Brain pericyte (primary cell): ENCODE measurements at places on chromosomes 16 and 17.

DNA sequence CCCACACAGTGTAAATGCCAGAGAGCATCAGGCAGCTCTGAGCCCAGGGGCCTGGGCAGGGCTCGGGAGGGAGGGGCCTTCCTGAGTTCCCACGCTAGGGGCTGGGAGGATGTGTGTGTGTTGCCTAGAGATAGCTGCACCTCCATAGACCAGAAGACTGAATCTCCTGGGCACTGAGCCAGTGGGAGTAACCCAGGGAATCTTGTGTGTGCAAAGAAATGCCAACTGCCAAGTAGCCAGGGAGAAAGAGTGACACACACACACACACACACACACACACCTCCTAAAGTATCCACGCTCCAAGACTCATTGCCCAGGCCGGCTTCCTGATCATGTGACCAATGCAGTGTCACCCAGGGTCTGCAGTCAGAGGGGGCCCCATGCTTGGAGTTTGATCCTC lies 166.2 kb upstream of the RPL38 start:
- DNase-seq = no peak

- no peak for DNase-seq
These were observed 13.1 kb downstream of the SLC38A8 start for GRCh38 chr16:84029297-84030047.

DNA sequence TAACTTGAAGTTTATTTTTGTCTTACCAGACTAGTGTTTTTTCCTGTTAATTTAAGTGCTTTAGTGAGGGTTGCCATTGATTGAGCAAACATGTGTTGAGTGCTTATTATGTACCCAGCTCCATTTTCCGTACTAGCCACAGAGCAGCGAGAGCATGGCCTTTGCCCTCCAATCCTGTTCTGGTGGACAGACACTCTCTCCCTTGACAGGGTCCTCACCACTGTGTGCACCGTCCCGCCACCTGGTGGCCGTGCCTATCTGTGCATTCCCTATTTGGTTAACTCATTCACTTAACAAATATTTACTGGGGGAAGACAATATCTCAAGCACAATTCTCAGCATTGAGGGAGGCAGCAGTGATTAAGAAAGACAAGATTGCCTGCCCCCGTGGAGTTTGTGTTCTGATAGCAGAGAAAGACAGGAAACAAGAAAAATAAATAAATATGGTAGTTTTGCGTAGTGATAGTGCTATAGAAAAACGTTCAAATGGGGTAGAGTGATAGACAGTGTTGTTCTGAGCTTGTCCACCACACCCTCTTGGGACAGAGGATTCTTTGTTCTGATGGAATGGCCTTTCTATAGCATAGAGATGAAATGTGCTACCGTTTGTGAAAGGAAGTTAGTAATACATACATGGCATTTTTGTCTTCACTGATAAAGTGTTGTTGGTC lies 13.0 kb downstream of the CDH13 start:
- no peak for DNase-seq

- no peak for DNase-seq
These were observed 7.2 kb upstream of the XAF1 start for GRCh38 chr17:6748617-6749016.

- DNase-seq = no peak
These were observed 11.6 kb downstream of the GLIS2 start for GRCh38 chr16:4327386-4328045.

- no peak for DNase-seq
These were observed 279.6 kb downstream of the MAF start for GRCh38 chr16:79320956-79321355.

DNA sequence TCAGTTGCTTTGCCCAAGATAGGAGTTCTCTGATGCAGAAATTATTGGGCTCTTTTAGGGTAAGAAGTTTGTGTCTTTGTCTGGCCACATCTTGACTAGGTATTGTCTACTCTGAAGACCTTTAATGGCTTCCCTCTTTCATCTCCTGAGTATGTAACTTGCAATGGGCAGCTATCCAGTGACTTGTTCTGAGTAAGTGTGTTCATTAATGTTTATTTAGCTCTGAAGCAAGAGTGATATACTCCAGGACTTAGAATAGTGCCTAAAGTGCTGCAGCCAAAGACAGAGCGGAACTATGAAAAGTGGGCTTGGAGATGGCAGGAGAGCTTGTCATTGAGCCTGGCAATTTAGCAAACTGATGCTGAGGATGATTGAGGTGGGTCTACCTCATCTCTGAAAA lies 8.8 kb upstream of the TANGO6 start:
- DNase-seq = no peak

GRCh38 chr17:51083981-51084380 lies 36.7 kb downstream of the SPAG9 start:
- DNase-seq = no peak

- DNase-seq = no peak
These were observed at the start of gene SMIM22 for GRCh38 chr16:4795181-4795827. Gene SMIM22 (plus strand): TSS chr16:4795369. CDS start chr16:4795735, 366 bp downstream.

- DNase-seq = no peak
These were observed 35.4 kb upstream of the LYRM9 start for GRCh38 chr17:27928587-27928986.

- DNase-seq = no peak
These were observed 66.3 kb upstream of the METRNL start for GRCh38 chr17:83012868-83013778.

DNA sequence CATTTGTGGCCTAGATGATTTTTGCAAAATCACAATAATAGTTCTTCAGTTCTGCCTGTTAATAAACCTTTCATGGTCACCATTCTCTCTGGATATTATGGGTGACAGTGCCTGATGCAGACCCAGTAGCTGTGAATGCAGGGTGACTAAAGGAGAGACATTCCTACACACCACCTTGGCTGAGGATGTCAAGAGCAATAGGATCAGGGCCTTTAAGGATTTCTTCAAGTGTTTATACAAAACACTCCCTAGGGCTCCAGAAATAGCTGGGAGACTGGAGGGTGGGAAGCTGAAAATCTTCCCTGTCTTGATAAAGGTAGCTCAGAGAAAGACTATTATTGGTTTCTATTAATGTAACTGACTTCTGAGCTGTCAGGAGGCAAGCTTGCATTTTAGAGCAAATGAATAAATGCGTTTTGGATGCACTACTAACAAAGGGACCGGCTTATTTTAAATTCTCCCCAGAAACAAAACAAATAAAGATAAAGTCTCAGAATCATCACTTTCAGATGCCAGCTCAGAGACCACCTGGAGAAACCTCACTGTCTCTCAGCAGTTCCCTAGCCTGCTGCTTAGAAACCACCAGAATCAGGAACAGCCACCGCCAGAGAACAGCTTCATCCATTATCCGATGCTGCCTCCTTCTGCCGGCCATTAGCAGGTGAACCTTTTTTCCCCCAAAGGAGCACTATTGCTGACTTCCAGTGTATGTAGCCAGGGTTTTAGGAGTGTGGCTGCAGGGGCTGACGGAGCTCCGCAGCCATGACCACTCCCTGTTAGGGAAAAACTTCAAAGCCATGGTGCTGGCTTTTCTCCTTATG lies 171.4 kb upstream of the DYNLRB2 start:
- DNase-seq = peak; percentile 34
